KBM-7 (cell line): ENCODE measurements at places on chromosomes 5 and 9.

DNA sequence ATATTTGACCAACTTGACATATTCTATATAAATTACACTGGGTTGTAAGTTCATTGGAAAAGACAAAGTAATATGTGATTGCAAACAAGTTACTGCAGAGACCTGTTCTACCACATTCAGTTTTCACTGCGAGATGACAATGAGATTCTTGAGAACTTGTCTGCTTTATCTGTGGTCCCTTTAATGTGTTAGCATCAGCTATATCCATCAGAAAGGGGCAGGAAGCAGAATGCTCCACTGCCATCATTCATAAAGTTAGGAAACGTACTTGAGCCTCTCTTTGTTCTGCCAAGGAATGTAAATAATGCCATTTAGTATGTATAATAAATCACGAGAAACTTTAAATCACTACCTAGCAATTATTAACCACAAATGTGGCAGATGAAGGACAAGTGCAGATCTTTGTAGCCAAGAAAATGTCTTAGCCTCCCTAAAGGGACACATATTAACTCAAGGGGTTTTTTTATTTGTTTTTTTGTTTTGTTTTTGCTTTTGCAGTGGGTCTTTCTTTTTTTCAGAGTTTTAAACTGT, 59.4 kb downstream of the GIN1 start:
- no peak for DNase-seq

DNA sequence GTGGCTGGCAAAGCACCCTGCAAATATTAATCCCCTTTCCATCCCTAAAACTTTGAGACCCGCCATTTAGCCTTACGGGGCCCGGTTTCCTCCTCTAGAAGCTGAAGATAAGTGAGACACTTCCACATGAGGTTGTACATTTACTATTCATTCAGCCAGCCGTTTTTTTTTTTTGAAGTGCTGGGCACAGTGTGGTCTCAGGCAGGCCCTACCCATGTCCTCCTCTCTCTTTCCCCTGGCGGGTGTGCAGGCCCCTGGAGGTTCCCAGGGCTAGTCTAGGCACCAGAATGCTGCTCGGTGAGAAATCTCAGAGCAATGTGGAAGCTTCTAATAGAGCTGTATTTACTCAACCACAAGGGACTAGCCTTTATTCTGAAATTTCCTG, 107.4 kb upstream of the LARP1 start:
- no peak for DNase-seq

- DNase-seq: no peak
Observed at GRCh38 chr9:121667214-121667613, 15.8 kb downstream of the DAB2IP start.

GRCh38 chr9:135326633-135327152, 152.9 kb upstream of the PPP1R26 start:
- no peak for DNase-seq

DNA sequence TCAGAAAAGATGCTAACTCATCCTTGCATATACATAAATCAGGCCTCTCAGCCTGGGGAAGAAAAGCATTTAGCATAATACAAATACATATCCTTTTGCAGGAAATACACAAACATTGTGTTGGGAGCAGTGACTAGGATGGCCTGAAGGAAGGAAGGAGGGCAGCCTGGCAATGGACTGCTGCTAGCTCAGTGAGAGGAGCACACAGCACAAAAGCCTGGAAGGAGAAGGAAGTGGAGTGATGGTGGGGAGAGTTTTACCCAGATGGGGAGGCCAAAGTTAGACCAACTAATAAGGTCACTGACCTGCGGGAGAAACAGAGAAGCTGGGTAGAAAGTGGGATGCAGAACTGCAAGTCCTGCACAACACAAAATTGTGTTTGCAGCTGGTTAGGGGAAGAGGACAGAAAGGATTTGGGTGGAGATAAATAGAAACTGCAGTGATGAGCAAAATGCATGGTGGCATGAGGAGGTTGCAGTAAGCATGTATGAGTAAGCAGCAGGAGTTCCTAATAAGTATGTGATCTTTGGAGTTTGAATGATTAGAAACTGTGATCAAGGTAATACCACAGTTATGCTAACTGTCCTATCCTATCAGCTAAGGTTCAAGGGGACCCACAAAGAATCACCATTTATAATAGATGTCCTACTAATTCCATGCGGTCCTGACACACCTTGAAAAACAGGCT, 39.5 kb downstream of the SEMA6A start:
- DNase-seq: no peak

- no peak for DNase-seq
Observed at GRCh38 chr5:115455301-115455707, 89.3 kb downstream of the FEM1C start.

GRCh38 chr5:110757118-110757729, 18.4 kb downstream of the SLC25A46 start:
- peak; percentile 73 for DNase-seq

GRCh38 chr9:127519301-127520166, 68.2 kb downstream of the LRSAM1 start:
- peak; percentile 86 for DNase-seq

DNA sequence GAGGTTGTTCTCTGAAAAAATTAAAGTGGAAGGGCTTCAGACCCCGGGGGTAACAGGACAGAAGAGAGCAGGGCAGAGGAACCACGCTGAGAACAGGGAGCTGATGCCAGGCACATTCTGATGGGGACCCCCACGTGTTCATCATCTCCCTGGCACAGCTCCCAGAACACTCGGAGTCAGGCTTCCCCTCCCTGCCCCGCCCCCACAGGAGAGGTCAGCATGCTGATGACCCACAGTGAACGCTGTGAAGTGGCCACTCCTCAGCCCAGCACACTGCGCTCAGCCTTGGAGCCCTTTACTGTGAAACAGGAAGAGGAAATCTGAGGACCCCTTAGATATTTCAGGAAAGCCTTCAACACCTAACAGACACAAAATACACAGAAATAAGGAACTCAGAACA, 16.4 kb downstream of the RETREG1 start:
- DNase-seq: no peak

- no peak for DNase-seq
Observed at GRCh38 chr5:64213011-64213410, 47.4 kb downstream of the RNF180 start.

GRCh38 chr5:141850786-141851185, 27.4 kb downstream of the PCDH1 start:
- DNase-seq: no peak

GRCh38 chr5:113172231-113172826, 195.7 kb downstream of the DCP2 start:
- no peak for DNase-seq

- peak; percentile 24 for DNase-seq
Observed at GRCh38 chr9:132147331-132147730, 14.5 kb upstream of the NTNG2 start.

DNA sequence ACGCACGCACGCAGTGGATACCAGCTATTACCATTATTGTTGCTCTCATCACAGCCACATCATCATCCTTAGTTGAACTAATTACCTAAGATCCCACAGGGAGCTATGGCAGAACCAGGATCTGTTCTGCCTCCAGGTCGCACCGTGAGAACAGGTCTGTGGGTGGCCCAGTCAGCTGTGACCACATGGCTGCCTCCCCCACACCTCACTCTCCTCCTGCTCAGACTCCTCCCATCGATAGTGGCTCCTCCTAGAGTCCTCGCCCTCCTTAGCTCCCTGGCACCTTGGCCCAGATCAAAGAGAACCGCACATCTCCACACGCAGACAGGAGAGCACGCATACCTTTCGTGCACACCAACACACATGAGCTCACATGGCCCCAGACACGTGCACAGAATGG, 32.4 kb upstream of the RPL26L1 start:
- no peak for DNase-seq

- DNase-seq: no peak
Observed at GRCh38 chr9:110213413-110214044, 5.6 kb upstream of the C9orf152 start.

DNA sequence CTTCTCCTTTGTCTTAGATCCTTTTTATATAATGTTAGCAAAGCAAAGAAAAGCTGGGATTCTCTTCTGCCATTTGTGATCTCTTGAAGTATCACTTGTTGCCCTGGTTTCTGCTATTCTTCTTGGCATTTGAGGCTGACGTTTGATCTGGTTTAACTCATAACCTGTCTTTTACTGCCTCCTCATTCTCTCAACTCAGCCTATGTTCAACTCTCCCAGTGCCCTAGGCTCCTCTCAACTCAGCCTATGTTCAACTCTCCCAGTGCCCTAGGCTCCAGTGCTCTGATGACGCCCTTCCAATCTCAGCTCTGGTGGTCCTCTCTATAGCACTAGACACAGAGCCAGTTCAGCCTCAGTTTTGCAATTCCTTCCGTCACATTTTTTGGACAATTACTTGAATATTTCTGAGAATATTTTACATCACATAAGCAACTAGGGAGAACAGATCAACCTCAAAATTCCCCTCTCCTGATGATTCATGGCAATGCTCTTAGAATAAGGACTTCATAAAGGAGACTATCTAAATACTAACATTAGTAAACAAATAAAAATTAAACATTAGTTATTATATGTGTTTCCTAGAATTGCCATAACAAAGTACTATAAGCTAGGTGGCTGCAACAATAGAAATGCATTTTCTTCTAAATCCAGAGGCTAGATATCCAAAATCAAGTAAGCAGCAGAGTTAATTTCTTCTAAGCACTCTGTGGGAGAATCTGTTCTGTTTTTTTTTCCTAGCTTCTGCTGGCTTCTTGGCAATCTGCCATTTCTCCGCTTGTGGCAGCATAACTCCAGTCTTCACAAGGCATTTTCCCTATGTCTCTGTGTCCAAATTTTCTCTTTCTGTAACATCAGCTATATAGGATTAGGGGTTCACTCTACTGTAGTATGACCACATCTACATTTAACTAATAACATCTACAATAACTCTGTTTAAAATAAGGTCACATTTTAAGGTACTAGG, 662.1 kb upstream of the FTMT start:
- peak; percentile 66 for DNase-seq

GRCh38 chr5:163727028-163727427, 221.6 kb downstream of the MAT2B start:
- peak; percentile 53 for DNase-seq

- no peak for DNase-seq
Observed at GRCh38 chr9:128093011-128093410, 25.0 kb downstream of the SLC25A25 start.

DNA sequence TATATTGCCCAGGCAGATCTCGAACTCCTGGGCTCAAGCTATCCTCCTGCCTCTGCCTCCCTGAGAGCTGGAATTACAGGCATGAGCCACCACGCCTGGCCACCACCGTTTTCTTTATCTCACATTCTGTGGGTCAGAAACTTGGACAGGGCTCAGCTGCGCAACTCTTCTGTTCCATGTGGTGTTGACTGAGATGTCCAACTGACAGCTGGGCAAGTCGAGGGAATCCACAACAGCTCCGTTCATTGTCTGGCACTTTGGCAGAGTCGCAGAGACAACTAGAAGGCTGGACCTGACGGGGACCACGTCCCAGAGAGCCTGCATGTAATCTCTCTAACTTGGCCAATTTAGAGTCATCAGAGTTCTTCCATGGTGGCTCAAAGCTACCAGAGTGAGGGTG, 36.2 kb upstream of the AOPEP start:
- DNase-seq: no peak

GRCh38 chr5:180557217-180557809, 34.0 kb downstream of the SCGB3A1 start:
- no peak for DNase-seq

GRCh38 chr5:143426437-143426991, 23.0 kb upstream of the NR3C1 start:
- DNase-seq: no peak

DNA sequence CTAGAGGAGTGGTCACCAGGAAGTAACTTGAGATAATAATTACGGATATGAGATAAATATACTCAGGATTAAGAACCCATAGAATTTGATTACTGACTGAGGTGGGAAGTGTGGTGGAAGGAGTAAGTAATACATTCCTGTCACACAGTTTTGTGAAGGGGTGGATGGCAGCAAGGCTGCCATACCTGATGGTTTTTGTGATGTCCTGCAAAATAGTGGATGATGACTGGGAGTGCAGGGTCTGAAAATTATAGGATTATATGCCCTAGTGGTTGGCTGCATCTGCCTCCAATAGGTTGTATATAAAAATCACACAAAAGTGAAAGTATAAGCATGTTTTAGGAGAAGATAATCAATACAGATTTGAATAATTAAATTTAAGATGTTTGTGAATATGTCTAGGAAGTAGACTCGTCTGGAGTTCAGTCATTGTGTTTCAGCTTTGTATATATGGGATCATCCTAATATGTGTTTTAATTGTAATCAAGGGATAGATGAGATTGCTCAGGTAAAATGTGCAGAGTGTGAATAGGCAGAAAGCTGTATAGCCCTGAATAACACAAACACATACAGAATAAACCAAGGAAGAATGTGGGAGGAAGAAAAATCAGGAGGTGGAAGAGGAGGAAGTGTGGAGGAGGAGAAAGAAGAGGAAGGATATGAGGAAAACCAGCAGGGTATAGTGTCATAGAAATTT, 5.5 kb downstream of the SELENOP start:
- DNase-seq: no peak

- no peak for DNase-seq
Observed at GRCh38 chr9:127473932-127474331, 22.6 kb downstream of the LRSAM1 start.

GRCh38 chr5:151630088-151630487, 39.0 kb upstream of the FAT2 start:
- DNase-seq: no peak

- DNase-seq: no peak
Observed at GRCh38 chr9:38334234-38334633, 58.3 kb upstream of the ALDH1B1 start.

DNA sequence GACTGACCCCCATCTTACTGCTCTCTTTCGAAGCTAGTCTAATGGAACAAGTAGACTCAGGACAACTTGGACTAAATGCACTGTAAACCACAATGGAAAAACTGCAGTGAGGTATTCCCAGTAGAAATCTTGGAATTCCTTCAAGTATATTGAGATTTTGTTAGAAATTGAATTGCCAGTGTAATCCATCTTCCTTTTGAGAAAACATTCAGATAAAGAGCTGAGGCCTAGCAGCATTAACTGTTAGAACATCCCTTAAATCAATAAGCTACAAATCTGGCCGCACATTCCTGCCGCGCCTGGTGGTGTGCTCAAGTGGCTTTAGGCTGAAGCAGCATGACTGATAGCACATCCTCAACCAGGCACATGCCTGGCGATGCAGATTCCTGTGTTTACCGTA, 29.3 kb downstream of the PPIC start:
- no peak for DNase-seq

DNA sequence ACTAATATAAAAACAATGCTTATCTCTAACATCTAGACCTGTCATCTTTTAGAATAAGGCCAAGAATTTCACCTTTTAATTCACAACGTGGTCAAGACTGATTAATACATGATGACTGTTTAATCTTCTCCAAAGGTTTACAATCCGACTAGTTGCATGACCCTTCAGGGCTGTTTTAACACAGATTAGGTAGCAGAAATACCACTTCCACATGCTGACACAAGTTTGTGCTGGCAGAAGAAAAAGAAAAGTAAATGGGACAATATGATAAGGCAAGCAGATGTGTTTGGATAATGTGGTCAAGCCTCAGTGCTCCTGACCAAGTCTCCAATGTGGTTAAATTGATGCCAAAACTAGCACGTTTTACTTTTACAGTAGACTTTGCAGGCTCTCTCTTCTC, 31.1 kb downstream of the SEMA6A start:
- peak; percentile 40 for DNase-seq
